ENCODE measurements at places on chromosomes 2 and 18.

- DNase-seq, result no peak
Measured at GRCh38 chr2:100004959-100005387, 137.4 kb downstream of the AFF3 start.

GRCh38 chr18:55047546-55047945 is 88.3 kb upstream of the CCDC68 start:
- no peak for DNase-seq

GRCh38 chr2:42928692-42929545 is 136.5 kb upstream of the HAAO start:
- no peak for DNase-seq

DNA sequence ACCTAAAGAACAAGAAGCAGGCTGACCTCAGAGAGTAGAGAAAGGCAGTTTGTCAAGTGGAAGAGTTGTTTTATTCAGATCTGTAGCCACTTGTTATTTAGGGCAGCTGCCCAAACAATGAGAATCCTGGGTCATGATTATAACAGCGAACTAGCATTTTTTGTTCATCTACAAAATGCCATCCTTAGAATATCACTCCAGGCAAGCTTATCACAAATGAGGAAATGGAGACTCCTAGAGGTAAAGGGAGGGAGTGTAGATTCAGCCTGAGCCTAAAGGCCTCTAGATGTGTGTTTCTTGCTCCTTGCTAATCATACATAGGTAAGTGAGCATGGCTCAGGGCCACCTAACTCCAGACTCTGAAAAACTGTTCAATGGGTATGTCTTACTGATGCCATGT is 126.1 kb downstream of the HNMT start:
- peak; percentile 14 for DNase-seq

DNA sequence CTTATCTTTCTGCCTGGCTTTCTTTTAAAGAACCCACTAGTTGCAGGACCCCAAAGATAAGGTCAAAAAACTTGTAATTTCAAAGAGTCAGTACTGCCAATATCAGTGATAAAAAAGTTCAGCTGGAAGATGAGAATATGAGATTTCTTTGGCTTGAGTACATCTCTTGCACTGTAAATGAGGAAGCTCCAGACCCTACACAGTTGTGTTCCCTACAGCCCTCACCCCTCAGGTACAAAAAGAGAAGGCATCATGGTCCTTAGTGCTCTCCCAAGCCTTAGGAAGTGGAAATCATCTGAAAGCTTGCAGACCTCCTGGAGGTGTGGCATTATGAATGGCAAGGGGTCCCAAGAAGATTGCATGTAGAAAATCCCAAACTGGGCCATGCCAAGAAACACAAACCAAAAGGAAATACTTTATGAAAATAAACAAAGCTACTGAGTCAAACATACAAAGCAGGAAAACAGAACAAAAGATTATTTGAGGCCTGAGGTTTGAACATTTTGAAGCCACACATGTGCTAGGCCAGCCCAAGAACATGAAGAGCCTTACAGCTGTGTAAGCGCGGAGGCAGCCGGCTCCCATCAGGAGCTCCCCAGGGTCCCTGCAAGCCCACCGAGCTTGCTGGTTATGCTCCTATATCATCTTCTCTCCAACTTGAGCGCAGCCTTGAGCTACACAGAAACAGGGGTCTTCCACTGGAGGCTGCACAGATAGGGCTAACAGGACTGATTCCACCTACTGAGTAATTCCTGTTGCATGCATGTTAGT is 217.0 kb downstream of the OSR1 start:
- no peak for DNase-seq

- no peak for DNase-seq
Measured at GRCh38 chr2:237045449-237045848, 40.2 kb upstream of the COPS8 start.

DNA sequence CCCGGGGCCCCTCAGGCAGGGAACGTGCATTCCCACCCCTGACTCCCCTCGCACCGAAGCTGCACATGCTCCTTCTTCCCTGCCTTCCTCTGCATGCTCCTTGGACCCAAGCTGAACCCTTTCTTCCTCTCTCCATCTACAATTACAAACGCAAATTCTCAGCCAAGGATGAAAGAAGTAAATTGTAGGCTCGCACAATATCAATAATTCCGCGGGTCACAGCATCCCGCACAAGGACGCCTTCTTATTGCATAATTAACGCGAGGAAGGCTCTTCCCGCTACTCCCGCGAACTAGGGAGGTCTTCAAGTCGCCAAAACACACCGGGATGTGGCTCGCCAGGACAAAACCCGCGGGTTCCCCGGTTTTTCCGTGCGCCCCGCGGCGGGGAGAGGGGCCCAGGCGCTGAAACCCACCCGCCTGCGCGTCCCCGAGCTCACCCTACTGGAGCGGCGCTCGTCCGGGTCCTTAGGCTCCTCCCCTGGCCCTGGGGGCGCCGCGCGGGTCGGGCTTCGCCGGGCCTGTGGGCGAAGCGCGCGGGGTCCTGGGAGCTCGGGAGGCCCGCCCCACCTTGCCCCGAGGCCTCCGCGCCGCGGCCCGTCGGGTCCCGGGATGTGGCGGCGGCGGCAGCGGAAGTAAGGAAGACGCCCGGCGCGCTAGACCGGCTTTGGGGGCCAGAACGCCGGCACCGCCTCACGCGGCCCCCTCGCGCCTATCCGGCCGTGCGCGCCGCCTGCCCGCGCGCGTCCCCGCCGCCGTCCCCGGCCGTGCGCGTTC is at the start of gene CHST10:
CHST10 (minus strand) TSS at position 734 of the 776 bp plus-strand sequence. CDS start 10,993 bp downstream, outside the sequence.
- peak; percentile 72 for DNase-seq

DNA sequence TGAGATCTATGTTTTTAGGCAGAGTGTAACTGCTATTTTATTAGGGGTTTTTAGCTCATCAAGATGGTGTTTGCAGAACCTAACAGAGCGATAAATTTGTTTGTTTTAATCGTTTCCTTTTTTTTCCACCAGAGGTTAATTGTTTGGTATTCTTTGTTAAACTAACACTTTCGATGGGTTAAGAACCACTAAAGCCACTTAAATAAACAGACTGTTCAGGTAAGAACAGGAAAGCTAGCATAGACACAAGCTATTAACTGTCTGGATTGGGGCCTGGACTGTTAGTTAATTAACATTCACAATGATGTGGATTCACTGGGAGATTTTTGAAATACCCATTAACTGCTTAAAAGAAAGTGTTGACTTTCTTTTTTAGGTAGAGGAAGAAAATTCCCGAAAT is 209.0 kb upstream of the COPS8 start:
- DNase-seq, result no peak

GRCh38 chr2:126307740-126308139 is 348.2 kb upstream of the GYPC start:
- no peak for DNase-seq

DNA sequence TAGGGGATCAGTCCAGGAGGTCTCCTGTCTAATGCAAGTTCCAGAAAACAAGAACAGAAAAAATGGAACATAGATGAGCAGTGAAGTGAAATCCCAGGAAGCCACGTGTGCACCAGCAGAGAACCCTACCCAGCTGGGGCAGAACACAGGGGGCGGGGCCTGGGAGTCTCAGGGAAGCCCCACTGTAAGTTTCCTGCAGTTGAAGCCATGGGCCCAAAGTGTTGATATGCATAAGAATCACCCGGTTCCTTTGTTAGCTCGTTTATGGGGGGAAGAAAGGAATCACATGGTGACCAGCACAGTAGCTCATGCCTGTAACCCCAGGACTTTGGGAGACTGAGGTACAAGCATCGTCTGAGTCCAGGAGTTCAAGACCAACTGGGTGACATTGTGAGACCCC is 131.3 kb downstream of the INO80D start:
- DNase-seq, result no peak
